ENCODE measurements at places on chromosomes 12 and 14. TPM values are rescaled to one million over a fixed set of nuclear protein-coding genes. Genes with fewer than 3 reads are reported as not detected.
A peak's percentile ranks its signal among the peaks of the same experiment; 100 is the strongest.

The INSM2 gene
- not detected for total RNA-seq

- peak overlapping the region; percentile 94 for H3K27ac ChIP-seq
- peak overlapping the region; percentile 75 for H3K4me3 ChIP-seq
- DNase-seq = no peak
- H3K4me1 ChIP-seq = peaks cover 5% of the 10 kb centered on the region
- H3K27me3 ChIP-seq = no peaks in the 10 kb centered on the region
- no peaks in the 10 kb centered on the region for H3K36me3 ChIP-seq
Observed at GRCh38 chr14:91835920-91836843, 31.2 kb downstream of the TC2N start.

The PRR4 gene
- total RNA-seq = 0.76 TPM

GRCh38 chr14:61106271-61106958 lies 125.4 kb downstream of the SLC38A6 start:
- no peaks in the 10 kb centered on the region for H3K36me3 ChIP-seq
- no peak for DNase-seq
- H3K27ac ChIP-seq = no peak overlapping the region
- no peak overlapping the region for H3K4me3 ChIP-seq

DNA sequence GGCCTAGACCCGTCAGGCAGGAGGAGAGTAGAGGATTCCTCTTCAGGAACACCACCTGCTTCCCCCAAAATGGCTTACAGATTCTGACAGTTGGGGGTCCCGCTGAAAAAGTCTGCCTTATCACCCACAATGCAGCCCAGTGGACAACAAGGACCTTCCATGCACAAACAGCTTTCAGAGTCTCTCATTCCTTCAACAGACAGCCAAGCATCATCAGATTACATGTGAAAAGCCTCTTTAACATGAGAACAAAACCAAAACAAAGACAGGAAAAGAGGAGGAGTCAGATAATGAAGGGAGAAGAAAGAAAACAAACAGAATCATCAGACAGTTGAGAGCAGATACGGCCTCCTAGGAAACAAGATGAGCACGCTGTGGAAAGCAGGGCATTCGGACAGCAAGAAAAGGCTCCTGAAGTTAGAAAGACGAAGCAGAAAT lies 18.3 kb downstream of the KCTD10 start:
- H3K36me3 ChIP-seq = peaks cover 42% of the 10 kb centered on the region
- no peak overlapping the region for H3K4me3 ChIP-seq
- no peak for DNase-seq

GRCh38 chr14:21029917-21030316 lies at the start of gene TPPP2:
TPPP2 (plus strand) TSS chr14:21030217; CDS start chr14:21030582, 365 bp downstream.
- no peaks in the 10 kb centered on the region for H3K27me3 ChIP-seq
- no peak within 1 kb of the TSS for H3K27ac ChIP-seq
- no peak for DNase-seq
- no peaks in the 10 kb centered on the region for H3K4me1 ChIP-seq

- no peaks in the 10 kb centered on the region for H3K27me3 ChIP-seq
- H3K4me3 ChIP-seq = no peak overlapping the region
- H3K4me1 ChIP-seq = no peaks in the 10 kb centered on the region
- no peak for DNase-seq
- no peak overlapping the region for H3K27ac ChIP-seq
Observed at GRCh38 chr12:130880411-130880885, 8.6 kb downstream of the RAN start.

The STAC3 gene
- 0.57 TPM for total RNA-seq

GRCh38 chr12:51391283-51392123 lies at the start of gene GALNT6:
GALNT6 (minus strand) TSS chr12:51391406; CDS start chr12:51379781, 11,625 bp downstream.
- H3K4me3 ChIP-seq = peak within 1 kb of the TSS; percentile 35
- H3K27me3 ChIP-seq = peaks cover 41% of the 10 kb centered on the region
- peaks cover 8% of the 10 kb centered on the region for H3K4me1 ChIP-seq

- H3K4me3 ChIP-seq = no peak overlapping the region
- no peak for DNase-seq
- H3K27me3 ChIP-seq = no peaks in the 10 kb centered on the region
Observed at GRCh38 chr12:80776706-80777105, 60.0 kb downstream of the MYF5 start.

GRCh38 chr14:56153267-56153666 lies 35.1 kb downstream of the PELI2 start:
- no peaks in the 10 kb centered on the region for H3K27me3 ChIP-seq
- no peaks in the 10 kb centered on the region for H3K36me3 ChIP-seq
- H3K27ac ChIP-seq = no peak overlapping the region
- DNase-seq = no peak
- no peaks in the 10 kb centered on the region for H3K4me1 ChIP-seq
- H3K4me3 ChIP-seq = no peak overlapping the region

The SPTB gene
- 0.13 TPM for total RNA-seq

DNA sequence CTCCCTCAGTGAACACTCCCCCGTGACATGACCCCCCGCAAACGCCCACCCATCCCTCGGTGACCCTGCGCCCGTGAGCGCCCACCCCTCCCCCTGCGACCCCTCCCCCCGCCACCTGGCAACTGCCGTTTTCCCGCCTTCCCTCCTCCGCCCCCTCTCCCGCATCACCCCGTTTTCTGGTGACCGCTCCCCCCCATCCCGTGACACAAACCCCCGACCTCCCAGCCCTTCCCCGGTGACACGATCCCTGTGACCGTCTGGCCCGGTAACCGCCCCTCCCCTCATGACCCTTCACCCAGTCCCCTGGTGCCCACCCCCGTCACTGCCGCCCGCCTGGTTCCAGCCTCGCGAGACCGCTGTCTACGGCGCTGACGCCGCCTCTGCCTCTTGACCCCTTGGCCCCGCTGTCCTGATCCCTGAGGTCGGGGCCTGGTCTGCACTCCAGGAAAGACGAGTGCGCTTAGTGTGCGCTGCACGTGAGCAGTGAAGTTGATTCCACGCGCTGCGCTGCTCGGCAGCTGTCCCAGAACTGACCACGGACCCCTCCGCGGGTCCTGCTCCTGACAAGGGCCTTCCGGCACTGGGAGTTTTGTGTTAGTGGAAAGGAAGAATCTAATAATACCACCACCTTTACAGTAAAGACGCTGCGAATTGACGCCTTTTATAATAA lies 59.4 kb downstream of the DDX51 start:
- peaks cover 14% of the 10 kb centered on the region for H3K36me3 ChIP-seq
- H3K4me1 ChIP-seq = peaks cover 13% of the 10 kb centered on the region
- peak overlapping the region; percentile 91 for H3K4me3 ChIP-seq
- H3K27ac ChIP-seq = peak overlapping the region; percentile 88
- no peaks in the 10 kb centered on the region for H3K27me3 ChIP-seq

- no peaks in the 10 kb centered on the region for H3K36me3 ChIP-seq
- no peak for DNase-seq
- no peak overlapping the region for H3K27ac ChIP-seq
- no peak overlapping the region for H3K4me3 ChIP-seq
Observed at GRCh38 chr14:103284574-103285467, 49.2 kb upstream of the EIF5 start.

DNA sequence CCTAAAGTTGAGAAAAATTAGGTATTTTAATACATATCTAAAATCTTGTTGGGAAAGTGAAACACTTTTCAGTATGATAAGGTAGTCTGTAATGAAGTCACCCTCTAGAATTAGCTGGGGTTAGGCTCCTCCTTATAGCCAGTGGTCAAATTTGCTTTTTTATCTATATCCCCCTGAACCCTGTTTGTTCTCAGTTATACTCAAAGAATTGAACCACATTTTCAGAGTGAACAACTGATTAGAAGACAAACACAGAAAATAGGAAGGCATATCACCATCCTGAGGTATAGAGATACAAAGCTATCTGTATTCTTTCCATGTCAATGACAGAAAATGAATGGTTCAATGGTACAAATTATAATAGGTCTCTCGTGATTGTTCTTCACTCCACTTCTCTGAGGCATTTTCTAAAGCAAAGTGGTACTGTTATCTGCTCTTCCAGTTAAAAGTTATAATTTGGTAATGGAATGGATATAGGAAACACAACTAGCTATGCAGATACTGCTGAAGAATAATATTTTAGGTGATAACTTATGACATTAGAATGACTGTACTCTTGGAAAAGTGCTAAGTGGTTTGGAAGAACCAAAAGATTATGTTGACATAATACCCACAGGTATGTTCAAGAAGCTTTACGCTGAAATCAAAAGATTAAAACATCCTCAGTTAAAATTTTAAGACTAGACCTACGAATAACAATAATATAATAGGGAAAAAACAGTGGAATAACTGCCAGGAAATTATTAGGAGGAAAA lies 27.6 kb downstream of the WASHC3 start:
- no peak for DNase-seq
- no peaks in the 10 kb centered on the region for H3K4me1 ChIP-seq
- no peak overlapping the region for H3K4me3 ChIP-seq
- no peaks in the 10 kb centered on the region for H3K27me3 ChIP-seq

The SERPINA1 gene
- total RNA-seq = 1.7 TPM

DNA sequence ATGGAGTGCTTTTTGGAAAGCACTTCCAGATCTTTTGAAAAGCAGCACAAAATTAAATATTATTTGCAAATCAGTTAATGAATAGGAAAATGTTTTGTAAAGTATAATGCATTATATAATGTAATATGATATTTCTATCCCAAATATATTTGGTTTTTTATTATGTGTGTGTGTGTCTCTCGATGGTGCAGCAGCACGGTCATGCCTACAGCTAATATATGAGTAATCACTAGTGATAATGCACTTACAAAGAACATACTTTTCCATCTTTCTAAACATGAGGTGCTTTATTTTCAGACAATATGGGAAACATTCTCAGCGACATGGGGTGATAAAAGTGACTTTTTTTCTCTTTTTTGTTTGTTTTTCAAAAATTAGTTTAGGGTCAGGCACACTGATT lies 1.3 kb upstream of the EEA1 start:
- no peaks in the 10 kb centered on the region for H3K36me3 ChIP-seq
- H3K27ac ChIP-seq = peak overlapping the region; percentile 100
- no peaks in the 10 kb centered on the region for H3K27me3 ChIP-seq
- H3K4me3 ChIP-seq = peak overlapping the region; percentile 84

DNA sequence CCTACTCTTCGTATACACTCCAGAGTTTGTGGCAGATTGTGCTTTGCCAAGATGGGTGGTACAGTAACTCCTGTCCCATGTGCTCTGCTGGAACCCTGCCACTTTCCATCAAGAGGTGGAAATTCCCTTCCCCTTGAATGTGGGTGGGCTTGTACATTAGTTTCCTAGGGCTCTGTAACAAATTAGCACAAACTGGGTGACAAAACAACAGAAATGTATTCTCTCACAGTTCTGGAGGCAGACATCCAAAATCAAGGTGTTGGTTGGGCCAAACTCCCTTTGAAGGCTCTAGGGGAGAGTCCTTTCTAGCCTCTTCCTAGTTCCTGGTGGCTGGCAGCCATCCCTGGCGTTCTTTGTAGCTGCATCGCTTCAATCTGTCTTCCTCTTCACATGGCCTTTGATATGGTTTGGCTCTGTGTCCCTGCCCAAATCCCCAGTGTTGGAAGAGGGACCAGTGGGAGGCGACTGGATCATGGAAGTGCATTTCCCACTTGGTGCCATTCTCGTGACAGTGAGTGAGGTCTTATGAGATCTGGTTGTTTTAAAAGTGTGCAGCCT lies 117.5 kb downstream of the VRK1 start:
- H3K27ac ChIP-seq = no peak overlapping the region
- no peak overlapping the region for H3K4me3 ChIP-seq
- H3K27me3 ChIP-seq = no peaks in the 10 kb centered on the region
- H3K4me1 ChIP-seq = no peaks in the 10 kb centered on the region
- H3K36me3 ChIP-seq = no peaks in the 10 kb centered on the region

DNA sequence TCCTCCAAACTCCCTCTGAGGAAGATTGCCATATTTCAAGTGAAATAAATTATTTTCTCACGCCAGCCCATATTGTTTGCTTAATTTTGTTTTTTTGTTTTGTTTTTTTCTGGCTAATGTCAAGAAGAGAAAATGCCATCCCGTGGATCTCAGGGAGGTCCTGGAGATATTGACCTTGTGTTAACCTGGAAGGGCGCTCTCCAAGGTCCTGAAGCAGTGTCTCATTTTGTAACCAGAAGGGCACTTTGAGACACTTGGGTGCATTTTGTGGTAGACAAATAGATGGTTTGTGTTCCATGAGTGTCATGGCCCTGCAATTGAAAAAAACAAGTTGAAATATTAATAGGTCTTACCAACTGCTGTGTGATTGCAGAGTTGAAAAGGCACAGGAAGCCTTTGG lies 268.9 kb downstream of the SUDS3 start:
- no peaks in the 10 kb centered on the region for H3K4me1 ChIP-seq
- no peak overlapping the region for H3K4me3 ChIP-seq
- H3K36me3 ChIP-seq = no peaks in the 10 kb centered on the region

GRCh38 chr12:71045781-71046180 lies 112.0 kb downstream of the TSPAN8 start:
- H3K27me3 ChIP-seq = no peaks in the 10 kb centered on the region
- no peak overlapping the region for H3K4me3 ChIP-seq
- no peaks in the 10 kb centered on the region for H3K36me3 ChIP-seq
- no peaks in the 10 kb centered on the region for H3K4me1 ChIP-seq

The CLEC4D gene
- 0.19 TPM for total RNA-seq

DNA sequence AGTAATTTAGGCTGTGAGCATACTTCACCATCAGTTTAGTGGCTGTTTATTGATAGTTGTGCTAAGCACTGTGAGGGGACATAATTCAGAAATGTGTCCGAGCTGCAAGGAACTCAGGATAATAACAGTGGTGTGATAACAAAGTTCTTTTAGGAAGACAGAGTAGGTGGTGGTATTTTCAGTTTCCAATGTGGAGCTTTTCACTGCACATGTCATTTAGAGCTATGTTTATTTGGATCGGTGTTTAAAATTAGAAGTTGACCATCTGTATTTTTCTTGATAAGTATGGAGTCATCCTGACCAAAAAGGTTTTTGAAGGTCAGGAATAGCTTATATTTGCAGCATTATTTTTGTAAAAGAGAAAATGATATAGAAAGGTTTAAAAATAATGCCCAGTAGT lies 443.5 kb downstream of the TMTC2 start:
- H3K4me1 ChIP-seq = no peaks in the 10 kb centered on the region
- DNase-seq = no peak
- H3K27me3 ChIP-seq = no peaks in the 10 kb centered on the region
- H3K36me3 ChIP-seq = peaks cover 19% of the 10 kb centered on the region
- no peak overlapping the region for H3K27ac ChIP-seq
- no peak overlapping the region for H3K4me3 ChIP-seq

All from esophagus squamous epithelium (tissue), 5 donors.